ENCODE measurements at places on chromosomes 3 and 15.

- DNase-seq, result no peak
These were observed 4.0 kb downstream of the STX19 start for GRCh38 chr3:94024385-94024784.

DNA sequence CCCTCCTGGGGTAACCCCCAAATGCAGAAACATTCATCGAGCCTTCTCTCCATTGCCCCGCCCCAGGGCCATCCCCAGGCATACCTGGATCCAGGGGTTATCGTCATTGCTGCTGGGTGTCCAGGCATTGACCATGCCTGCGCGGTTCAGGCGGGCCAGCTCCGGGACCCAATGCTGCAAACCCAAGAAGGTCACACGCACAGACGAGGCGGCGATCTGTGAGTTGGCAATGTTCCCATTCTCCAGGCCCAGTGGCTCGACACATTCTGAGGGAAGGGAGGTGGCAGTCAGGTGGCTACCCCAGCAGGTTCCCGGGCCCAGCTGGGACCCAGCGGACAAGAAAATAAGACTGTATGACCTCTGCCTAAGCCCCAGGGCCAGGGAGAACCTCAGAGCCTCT, 6.1 kb downstream of the MFGE8 start:
- DNase-seq, result no peak

- DNase-seq, result no peak
These were observed 47.3 kb downstream of the ZDHHC19 start for GRCh38 chr3:196163666-196164493.

DNA sequence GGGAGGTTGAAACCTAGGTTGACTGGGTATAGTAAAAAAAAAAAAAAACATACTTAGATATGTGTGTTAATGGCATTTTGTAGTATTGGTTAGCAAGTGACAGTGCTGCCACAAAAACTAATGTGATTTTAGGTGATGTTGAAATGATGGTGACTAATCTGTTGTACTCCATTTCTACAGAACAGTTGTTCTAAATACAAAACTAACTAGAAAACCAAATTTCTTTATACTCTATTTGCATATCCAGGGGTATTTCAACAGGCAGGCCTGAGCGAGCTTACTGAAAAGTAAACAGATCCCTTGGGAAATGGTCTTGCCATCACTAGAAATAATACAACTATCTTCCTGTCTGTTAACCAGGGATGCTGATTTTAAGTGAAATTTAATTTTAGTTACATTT, 20.5 kb downstream of the TSC22D2 start:
- DNase-seq, result no peak

DNA sequence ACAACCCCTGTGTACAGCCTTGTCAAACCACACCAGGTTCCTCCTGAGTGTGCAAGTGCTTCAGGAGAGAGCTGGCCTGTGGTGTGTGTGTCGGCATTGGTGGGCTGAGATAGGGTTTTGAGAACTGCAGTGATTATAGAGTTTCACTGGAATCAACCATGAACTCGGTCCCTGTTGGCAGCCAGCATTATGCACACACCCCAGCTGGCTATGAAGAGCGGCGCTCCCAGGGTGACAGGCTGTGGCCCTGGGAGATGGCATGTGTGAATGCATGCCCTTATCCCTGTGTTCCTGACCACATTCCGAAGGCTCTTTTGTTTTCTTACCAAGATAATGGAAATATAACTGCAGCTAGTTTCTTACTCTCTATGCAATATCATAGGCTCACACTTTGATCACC, 101.8 kb downstream of the SNRK start:
- no peak for DNase-seq

DNA sequence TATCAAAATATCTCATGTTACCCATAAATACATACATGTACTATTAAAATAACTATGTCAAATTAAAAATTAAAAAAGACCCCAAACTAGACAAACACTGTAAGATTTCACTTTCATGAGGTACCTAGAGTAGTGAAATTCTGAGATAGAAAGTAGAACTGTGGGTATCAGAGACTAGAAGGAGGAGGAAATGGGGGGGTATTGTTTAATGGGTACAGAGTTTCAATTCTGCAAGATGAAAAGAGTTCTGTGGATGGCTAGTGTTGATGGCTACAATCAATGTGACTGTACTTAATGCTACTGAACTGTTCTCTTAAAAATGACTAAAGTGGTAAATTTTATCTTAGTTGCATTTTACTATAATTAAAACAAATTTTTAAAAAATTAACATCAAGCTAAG, 36.6 kb downstream of the RFX7 start:
- peak; percentile 12 for DNase-seq

GRCh38 chr15:64836023-64836536, 5.6 kb upstream of the PLEKHO2 start:
- DNase-seq, result no peak

GRCh38 chr3:194093842-194094241, 42.1 kb upstream of the HES1 start:
- no peak for DNase-seq

DNA sequence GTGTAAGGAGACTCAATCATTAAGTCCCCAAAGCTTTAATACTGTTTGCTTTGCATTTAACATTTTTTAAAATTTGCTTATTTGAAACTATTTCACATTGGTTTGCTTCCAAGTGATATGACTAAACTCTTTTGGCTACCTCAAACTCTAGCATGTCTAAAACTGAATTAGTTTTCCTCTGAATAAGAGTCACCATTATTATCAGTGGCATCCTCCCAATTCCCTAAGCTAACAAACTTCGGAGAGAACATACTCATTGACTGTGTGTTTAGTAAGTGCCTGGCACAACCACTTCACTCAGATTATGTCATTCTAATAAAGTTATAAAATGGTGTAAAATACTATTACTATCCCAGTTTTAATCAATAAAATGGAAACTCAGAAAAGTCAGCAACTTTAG, 21.9 kb downstream of the ATOSA start:
- no peak for DNase-seq

DNA sequence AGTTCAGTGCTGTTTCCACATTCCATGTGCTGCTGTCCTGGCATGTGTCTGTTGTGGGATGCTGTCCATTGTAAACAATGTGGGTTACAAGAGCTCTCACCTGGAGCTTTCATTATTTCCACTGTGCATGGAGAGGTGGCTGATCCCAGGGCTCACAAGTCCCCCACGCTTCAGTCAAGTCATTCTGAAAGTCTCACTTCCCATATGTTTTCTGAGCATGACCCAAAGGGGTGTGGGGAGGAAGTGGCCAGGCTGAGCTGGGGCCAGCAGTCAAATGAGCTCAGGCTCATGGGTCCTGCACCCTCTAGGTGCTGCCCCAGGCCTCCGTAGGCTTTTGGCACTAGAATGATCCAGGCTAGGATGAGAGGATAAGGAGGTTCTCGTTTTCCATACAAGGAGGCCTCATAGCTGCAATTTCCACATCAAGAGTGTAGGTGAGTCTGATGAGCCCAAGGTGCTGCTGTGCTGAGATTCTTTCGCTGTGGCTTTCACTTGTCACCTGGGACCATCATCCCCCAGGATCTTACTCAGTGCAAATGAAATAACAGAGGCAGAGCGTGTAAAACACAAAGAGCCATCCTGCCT, 22.0 kb downstream of the STARD5 start:
- DNase-seq, result peak; percentile 39

DNA sequence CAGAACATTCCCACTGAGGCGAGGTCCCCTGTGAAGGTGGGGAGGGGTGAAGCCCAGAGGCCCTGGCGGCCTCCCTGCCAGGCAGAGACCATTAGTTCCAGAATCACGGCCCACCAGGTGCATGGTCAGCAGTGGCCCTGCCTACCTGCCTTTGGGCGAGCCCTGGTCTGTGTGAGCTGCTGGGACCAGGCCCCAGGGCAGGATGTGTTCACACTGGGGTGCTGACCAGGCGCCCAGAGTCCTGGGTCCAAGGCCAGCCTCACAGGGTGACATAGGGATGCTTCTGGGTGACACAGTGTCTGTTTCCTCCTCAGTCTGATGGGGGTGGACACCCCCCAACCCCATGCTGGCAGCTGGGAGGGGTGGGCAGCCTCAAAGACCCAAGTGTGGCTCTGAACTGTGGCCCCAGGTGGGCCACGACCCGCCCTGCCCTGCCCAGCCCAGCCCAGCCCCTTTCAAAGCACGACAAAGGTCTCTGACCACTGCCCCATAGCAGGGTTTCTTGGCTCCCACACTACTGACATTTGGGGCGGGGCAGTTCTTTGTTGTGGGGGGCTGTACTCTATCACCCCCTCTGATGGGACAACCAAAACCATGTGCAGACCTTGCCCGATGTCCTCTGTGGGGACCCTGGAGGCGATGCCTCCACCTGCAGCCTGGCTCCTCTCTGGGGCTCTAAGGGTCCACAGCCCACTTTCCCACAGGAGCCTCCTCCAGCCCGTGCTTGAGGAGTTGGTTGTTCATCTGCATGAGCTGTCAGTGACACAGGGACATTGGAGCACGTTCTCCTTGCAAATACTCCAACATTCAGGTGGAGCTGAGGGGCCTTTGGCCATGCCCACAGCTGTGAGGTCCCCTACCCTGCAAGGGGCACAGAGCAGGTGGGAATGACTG, 44.8 kb upstream of the SLC41A3 start:
- DNase-seq, result no peak

GRCh38 chr3:26964313-26964712, 341.7 kb downstream of the LRRC3B start:
- DNase-seq, result no peak

DNA sequence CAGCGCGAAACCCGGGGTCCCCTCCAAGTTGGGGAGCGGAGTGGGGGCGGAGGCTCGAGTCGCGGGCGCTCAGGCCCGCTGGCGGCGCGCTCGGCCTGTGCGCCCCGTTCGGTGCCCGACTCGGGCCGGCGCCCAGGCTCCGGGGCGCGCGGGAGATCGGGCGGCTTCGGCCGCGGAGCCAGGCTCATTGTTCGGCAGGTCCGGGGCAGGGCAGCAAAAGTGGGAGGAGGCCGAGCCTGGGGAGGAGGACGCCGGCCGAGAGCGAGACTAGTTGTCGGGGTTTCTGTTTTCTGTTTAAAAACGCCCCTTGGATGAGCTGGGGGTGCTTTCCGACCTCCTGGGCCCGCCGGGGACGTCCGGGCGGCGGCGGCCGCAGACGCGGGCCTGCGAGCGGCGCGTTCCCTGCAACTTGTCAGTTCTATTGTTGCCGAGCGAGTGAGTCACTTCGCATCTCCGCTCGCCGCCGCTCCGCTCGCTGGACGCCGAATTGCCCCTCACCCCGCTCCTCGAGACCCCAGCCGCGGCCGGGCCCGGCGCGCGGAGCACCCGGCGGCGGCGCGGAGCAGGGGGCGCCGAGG, 676 bp downstream of the TCF12 start:
- peak; percentile 66 for DNase-seq

DNA sequence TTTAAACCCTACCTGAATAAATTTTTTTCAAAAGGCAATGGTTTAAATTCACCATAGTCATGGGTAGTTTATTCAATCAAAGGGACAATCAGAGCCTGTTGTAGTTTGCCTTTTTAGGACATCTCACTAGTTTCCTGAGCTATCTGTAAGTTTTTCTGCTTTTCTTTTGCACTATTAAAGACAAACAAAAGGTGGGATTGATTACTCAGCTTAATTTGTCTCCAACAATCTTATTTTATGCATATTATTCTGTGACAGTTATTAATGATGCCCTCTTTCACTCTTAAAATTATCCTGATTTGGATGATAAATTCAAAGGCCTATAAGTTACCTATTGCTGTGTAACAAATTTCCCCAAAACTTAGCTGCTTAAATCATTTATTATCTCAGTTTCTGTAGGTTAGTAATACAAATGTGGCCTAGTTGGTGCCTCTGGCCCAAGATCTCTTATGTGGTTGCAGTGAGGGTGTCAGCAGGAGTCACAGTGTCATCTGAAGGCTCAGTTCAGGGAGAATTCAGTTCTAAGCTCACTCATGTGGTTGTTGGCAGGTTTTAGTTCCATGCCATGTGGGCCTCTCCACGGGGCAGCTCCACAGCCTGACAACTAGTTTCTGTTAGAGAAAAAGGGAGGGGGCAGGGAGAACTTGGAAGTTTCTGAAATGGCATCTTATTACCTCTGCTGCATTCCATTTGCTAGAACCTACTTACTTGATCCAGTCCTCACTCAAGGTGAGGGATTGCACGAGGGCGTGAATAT, 16.0 kb downstream of the ARMC8 start:
- no peak for DNase-seq

DNA sequence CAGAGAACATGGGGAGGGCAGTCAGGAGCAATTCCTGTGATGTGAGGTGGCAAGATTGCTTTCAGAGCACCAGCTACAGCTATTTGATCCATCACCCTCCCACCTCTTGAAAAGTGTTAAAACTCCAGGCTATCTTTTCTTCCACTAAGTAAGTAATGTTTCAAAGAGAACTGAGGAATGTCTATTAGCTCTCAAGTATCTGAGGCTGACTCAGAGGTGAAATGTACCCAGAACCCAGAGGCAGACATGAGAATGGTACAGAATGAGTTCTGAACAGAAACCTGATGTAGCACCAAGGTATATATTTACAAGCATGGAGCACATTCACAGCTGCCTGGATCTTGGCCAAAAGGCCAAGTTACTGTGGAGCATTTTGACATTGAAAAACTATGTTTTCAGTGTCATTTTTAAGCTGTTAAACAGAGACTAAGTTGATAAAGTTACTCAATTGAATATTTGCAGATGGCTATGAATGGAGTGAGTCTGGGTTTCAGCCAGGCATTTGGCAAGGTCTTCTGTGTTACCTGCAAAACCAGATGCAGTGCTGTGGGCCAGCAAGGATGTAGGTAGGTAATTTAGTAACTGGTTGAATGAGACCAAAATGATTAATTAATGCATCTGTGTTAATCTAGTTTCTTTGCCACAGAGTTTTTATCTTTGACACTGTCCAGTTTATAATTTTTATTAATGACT, 227.7 kb upstream of the CD96 start:
- no peak for DNase-seq

DNA sequence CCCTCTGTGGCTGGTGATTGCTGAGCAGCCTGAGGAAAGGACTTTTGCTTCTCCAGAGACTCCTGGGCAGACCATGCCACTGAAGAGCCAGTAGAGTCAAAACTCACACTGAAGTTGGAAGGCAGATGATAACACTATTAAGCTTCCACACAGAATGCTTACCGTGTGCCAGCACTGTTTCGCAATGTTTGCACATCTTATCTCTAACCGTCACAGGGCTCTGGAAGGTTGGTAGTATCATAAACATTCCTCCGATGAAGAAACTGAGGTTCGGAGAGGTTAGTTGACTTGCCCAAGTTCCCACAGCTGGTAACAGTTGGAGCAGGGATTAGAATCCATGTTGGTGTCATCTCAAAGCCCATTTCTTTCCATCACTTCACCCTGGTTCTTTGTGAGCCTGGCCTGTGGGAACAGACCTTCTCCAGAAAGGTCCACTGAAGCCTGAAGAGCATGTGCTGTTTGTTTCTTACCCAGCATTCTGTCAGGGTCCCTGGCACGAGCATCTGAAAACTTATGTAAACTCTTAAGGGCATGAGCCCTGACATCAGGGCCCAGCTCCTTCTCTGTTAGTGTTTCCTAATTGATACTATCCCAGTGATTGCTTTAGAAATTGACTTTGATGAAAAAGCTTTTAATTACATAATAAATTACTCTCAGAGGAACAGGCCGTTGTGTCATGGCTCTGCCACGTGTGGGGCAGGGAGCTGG, 77.0 kb upstream of the PRR23C start:
- no peak for DNase-seq

DNA sequence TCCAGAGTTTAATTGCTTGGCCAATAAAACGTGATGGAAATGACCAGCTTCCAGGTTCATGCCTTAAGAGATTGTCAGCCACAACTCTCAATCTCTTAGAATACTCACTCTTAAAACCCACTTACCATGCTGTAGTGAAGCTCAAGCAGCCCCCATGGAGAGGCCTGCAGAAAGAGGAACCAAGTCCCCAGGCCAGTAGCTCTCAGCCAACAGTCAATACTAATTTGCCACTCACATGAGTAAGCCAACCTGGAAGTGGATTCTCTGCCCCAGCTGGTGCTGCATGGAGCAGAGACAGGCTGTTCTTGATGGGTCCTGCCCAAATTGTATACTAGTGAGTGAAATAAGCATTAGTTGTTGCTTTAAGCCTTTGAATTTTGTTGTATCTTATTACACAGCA, 155.9 kb downstream of the OXSM start:
- no peak for DNase-seq

All from CD4-positive, alpha-beta T cell treated with Interleukin-10 for 1 hour (primary cell).